ENCODE measurements at places on chromosomes 6 and 20.

DNA sequence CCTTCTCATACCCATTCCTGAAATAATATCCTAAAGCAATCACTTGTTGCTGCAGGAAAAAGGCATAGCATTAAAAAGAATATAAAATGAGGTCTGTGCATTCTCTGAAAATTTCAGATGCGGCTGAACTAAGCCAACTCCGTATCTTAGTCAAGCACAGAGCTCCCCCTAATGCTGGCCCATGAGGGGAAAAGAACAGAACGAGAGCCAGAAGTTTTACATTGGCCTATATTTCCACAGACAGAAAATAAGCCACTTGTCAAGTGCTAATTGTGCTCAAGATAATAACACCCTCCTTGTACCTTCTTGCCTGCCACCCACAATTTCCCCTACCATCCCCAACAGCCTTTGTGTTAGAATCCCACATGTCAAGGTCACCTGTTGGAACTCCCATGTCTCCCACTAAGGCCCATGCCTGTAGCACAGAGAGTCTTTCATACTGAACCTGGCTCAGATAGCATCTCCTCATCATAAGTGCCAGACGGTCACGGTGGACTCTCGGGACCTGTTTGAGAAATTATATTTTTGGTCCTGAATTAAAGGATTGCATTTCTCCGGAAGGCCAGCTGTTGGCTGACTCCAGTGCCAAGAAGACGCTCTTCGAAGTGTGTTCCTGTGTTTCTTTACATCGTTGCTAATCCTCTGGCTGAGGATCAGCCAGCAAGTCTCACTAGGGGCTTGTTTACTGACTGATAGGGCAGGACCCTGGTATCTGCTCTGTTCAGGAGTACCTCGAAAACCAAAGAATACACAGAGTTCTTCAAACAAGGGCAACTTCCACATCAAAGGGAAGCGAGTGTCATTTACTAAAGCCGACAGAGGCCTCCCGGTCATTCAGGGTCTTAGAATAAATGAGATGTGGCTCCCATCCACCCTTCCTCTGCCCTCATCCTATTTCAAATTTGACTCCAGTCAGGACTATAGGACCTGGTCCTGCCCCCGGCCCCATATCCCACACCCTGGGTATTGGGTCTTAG is 183.4 kb upstream of the FBXL4 start:
- no peak for DNase-seq

GRCh38 chr6:139257821-139258398 is 33.9 kb downstream of the TXLNB start:
- no peak for DNase-seq

GRCh38 chr6:5030596-5031136 is 26.8 kb upstream of the RPP40 start:
- DNase-seq: peak; percentile 84

GRCh38 chr6:15293674-15294073 is 47.8 kb downstream of the JARID2 start:
- no peak for DNase-seq

DNA sequence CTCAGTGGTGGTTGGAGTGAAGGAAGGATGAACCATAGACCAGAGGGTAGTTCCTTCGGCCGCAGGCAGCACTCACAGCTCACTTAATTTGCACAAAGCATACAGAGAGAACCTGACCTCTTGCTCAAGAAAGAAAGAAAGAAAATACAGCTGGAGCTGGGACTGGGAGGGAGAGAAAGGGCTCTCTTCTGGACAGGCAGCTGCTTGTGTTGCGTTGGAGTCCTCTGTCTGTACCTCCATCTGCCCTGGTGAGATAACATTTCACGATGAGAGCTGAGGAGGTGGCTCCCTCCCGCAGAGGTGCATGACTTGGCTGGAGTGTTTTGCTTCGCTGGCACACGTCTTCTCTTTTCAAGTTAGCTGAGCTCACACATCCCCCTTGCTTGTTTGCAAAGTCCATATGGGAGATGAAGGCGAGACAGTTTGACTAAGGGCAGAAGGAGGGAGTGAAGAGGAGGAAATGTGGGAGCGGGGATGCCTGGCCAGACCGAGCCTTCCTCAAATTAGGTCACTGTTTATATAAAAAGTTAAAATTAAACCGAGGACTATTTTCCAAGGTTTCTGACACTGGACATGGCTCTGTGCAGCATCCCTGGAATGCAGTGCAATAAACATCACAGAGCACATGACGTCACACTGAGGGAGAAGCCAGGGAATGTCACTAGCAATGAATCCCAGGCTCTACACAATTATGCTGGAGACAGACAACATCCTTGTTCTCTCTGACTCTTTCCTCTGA is 359.4 kb downstream of the CD83 start:
- DNase-seq: no peak

GRCh38 chr20:31476643-31477215 is 1.6 kb downstream of the REM1 start:
- DNase-seq: no peak

GRCh38 chr6:157196391-157196790 is 126.9 kb downstream of the TMEM242 start:
- no peak for DNase-seq
